ENCODE measurements at places on chromosomes 2 and 18.

GRCh38 chr2:84906108-84906899 lies 848 bp downstream of the TMSB10 start:
- no peak for DNase-seq

DNA sequence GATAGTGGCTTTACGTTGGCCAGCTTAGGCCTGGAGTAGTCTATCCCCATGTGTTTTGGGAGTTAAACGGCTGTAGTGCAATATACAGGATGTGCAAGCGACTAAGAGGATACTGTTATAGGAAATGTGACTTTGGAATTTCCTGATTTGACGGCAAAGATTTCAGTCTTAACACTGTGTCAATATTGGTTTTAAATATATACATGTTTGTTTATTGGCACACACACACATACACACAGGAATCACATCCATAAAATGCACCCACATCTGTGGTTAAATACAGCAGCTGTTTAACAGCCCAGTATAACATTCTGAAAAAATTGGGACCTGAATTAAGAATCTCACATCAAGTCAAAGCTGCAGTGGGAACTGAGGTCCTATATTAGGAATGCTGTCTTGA lies 347.1 kb downstream of the TXNL1 start:
- peak; percentile 19 for DNase-seq

- DNase-seq: peak; percentile 31
Observed at GRCh38 chr2:148675708-148676107, 31.2 kb downstream of the EPC2 start.

DNA sequence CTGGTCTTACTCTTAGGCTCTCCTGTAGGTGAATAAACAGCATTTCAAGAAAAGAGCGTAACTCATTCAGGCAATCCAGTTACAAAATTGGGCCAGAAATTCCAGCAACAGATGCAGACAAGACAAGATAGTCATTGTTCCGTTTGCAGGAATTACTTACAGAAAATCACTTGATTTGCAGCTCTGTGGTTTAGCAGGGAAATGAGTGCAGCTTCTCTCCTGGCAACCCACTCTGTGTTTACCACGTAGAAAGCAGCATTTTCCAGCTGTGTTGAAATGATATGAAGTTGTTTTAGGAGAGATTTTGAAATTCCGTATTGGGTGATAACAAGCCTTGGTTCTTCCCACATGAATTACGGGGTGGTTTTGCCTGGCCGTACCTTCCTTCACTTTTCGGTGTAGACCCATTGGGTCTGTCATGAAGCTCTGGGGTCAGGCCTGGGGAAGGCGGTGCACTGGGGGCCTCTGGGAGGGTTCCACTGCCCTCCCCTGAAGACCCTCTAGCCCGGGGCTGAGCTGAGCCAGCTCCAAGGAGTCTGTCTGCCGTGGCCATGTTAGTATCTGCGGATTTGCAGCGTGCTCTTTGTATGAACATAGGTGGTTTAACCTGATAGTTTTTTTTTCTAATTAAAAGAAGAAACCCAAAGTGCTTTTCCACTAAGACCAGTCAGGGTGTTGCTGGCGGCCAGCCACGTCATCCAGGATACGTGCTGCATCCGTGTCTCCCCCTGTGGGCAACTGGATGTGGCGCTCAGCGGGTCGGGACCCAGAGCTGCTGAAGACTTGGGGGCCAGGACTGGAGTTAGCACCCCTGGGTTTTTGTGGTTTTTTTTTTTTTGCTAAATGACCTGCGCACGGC lies 58.9 kb upstream of the KCNG2 start:
- no peak for DNase-seq

GRCh38 chr2:121294881-121295840 lies 10.2 kb upstream of the TFCP2L1 start:
- no peak for DNase-seq

All from fibroblast of upper back skin (primary cell).